ENCODE measurements at places on chromosomes 4 and X. TPM values are rescaled to one million over a fixed set of nuclear protein-coding genes. Genes with fewer than 3 reads are reported as not detected.

Gene SAGE1
- total RNA-seq, result not detected

Gene BTK
- 0.31 TPM for total RNA-seq

Gene TLR10
- total RNA-seq, result 0.14 TPM

Gene PPP2R2C
- 7.6 TPM for total RNA-seq

Gene ASB12
- 1.2 TPM for total RNA-seq

Gene SMPX
- 0.70 TPM for total RNA-seq

Gene MED12
- 40.6 TPM for total RNA-seq

All from GM23338 (cell line).